ENCODE measurements at places on chromosomes 5 and 9.

GRCh38 chr9:105830461-105830860 lies 136.1 kb downstream of the TMEM38B start:
- DNase-seq: no peak

DNA sequence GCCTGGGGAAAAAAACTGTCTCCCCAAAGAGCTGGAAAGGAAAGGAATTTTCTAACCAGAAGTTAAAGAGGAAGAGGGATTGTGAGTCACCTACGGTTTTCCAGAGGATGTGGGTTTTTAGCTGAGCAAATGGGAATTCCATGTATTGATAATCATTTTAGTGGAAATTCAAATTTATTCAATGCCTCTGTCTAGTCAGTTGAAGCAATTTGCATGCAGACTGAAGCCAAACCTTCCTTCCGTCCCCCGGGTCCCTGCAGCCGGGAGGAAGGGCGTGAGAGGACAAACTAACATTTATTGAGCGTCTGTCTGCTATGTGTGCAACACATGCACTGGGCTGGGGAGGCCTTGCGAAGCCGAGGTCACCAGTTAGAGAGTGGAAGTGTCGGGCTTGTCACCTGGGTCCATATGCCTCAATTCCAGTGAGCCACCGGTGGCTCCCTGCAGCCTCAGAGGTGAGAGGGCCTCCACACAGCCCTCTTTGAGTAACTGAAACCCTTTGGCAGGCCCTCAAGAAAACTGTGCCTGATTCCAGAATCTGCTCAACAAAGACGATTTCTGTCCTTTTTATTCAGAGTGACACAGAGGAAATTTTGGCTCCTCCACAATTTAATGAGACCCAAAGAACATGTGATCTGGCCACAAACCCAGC lies 70.3 kb downstream of the COL27A1 start:
- peak; percentile 25 for DNase-seq

GRCh38 chr9:33177086-33177485 lies 9.9 kb upstream of the B4GALT1 start:
- DNase-seq: no peak

DNA sequence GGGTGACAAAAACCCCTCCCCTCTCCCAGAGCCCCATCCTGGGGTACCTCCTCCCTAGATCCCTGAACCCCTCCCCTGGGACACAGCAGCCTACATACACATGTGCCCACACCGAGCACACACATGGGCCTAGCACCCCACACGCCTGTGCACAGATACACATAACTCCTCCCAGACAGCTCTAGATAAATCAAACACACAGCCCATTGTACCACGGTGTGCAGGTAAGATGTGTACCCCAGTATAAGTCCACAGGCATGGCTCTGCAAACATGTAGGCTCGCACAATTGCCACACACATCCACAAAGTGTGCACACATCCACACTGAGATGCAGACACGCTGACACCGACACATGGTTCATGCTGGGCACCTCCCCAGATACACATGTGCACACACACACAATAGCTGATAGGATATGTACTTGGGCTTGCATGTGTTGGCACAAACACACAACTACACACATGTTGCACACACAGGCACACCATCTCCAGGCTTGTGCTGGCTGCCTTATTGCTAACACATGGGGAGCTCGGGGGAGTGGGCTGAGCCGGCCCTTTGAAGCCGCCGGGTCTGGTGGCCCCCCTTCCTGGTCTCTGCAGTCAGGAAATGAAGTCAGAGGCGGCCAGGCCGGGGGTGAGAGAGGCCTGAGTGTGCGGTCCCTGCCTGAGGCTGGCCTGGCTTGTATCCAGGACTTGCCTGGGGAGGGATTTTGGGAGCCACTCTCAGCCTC lies 30.2 kb downstream of the GOLGA2 start:
- DNase-seq: no peak

DNA sequence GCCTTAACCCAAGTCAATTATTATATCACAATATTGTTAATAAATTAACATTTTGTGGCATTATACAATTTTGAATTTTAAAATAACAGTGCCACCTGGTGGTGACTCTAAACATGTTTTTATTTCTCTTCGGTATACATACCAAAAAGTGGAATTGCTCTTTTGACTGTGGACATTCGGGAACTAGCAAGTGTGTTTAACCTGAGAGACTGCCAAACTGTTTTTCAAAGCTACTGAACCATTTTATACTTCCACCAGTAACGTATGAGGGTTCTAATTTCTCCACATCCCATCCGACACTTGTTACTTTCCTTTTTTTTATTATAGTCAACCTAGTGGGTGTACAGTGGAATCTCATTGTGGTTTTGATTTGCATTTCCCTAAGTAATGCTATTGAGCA lies 18.3 kb upstream of the HSDL2 start:
- DNase-seq: peak; percentile 29

GRCh38 chr5:179411161-179411841 lies 66.0 kb upstream of the ADAMTS2 start:
- no peak for DNase-seq

All from mammary epithelial cell (primary cell).